Head of caudate nucleus (tissue), 42 donors: ENCODE measurements at places on chromosomes 6 and 20.

GRCh38 chr20:39292193-39292736, 330.1 kb downstream of the DHX35 start:
- no peak for DNase-seq

DNA sequence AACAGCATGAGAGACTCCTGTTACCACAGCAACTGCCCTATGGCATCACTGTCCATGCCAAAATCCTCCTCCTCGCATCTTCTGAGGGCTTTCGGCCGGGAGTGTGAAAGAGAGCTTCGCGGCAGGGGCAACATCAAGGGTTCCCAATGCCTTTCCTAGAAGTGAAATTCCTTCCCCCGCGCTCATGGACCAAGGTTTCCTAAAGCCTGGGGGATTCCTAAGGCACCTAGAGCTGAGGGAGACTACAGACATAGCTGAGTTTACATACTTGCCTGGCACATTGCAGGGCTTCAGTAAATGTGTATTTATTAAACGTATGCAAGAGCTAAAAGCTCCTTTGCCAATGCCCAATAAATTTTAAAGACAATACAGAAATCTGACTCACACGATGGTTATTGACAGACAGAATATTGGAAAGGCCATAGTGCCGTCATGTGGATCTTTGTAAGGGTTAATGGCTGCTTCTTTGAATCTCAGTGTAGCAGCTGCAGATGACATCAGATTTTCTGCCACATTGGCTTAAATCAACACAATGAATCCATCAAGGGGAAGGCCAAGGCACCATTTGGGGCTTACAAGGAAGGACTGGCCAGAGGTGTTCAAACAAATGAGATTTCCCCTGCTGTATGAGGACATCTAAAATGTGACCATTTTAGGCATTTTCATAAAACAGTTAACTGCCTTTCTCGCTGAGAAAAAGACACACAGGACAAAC, 281.2 kb upstream of the JARID2 start:
- DNase-seq, result no peak

DNA sequence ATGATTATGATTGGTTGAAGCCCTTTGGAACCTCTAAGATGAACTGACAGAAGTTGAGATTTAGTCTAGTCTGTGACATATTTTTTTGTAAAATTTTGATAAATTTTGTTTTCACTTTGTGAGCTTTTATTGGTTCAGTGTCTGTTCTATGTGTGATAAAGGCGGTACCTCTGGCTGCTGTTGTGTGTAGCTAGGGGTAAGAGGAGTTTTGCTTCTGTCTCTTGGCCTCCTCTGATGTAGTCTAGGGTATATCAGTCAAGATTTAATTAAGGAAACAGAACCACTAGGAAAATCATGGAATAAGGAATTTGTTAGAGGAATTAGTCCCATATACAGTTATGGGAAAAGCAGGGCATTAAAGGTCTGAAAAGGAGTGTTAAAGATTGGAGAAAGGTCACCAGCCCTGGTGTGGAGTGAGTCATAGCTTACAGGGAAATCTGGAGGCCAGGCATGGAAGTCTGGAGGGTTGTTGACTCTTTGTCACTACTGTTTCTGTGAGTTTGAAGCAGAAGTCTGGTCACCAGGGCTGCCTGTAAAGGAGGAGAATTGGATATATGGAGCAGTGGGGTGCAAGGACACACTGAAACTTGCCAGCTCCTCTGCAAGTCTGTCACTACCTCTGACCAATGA, 28.5 kb downstream of the CDC5L start:
- DNase-seq, result no peak

DNA sequence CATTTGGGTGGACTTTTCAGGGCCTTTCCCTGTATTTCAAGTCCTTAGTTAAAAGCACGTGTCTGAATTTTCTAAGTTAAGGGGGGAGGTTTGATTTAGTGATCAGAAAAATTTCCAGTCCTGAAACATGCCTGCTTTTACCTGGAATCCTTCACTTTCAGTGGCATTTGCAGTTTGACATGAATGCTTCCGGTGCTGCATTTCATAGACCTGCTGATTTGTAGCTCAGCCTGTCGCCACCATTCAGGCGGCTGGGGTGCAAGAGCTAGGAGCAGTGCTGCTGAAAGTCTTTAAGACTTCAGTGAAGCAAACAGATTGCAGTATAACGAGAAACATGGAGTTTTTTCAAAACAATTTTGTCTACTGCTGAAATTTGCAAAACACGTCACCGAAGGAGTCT, 14.0 kb downstream of the RPS6KA2 start:
- DNase-seq, result no peak

DNA sequence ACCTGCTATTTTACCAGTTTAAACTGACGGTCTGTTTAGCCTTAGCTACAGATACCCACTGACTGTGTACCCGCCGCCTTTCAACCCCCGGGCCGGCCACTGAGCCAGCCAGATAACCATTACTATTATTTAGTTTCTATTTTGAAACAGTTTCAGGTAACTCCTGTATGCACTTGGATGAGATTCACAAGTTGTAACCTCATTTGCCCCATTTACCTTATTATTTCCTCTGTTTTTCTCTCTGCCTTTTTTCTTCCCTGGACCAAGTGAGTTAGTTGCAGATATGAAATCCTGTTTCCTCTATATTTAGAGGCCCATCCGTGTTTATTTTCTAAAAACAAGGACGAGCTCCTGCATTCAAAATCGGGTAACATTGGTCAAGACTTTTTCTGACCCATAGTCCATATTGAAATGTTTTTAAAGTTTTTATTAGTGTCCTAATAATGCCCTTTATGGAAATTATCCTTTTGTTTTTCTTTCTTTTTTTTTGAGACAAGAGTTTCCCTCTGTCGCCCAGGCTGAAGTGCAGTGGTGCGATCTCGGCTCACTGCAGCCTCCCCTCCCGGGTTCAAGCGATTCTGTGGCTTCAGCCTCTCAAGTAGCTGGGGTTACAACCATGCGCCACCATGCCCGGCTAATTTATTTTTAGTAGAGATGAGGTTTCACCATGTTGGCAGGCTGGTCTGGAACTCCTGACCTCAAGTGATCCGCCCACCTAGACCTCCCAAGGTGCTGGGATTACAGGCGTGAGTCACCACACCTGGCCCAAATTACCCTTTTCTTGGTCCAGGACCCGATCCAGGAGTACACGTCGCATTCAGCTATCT, 767 bp downstream of the AP5S1 start:
- DNase-seq, result no peak
